Spleen (tissue), 13 donors: ENCODE measurements at places on chromosomes 2 and 18. TPM values are rescaled to one million over a fixed set of nuclear protein-coding genes. Genes with fewer than 3 reads are reported as not detected.

GRCh38 chr18:59839931-59840685, 59.7 kb upstream of the PMAIP1 start:
- DNase-seq, result no peak

GRCh38 chr2:191385416-191386160, 140.4 kb downstream of the MYO1B start:
- no peak for DNase-seq

DNA sequence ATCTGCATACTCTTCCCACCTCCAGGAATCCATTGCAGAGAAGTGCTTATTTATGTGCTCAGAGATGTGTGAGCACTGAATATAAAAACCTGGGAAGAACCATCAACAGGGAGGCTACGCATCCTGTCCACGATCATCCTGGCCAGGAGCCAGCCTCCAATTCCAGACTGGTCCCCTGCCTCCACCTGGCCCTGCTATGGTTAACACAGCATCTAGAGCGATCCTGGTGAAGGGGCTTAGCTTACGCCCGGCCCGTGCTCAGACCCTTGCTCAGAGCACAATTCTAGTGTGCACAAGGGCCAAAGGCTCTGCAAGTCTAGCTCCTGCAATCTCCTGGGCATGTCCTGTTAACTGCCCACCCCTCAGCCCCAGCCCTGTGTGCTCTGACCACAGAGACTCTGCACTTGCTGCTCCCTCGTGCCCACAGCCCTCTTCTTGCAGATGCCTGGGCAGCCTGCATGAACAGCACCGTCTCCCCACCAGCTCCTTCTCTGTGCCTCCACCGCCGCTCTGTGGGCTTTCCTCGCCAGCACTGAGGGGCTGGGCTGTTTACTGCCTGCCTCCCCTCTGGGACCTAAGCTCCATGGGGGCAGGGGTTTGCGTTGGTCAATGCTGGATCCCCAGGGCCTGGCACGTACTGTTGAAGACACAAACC, 6.5 kb downstream of the PER2 start:
- no peak for DNase-seq

- no peak for DNase-seq
Observed at GRCh38 chr2:151040039-151040438, 221.6 kb downstream of the RBM43 start.

DNA sequence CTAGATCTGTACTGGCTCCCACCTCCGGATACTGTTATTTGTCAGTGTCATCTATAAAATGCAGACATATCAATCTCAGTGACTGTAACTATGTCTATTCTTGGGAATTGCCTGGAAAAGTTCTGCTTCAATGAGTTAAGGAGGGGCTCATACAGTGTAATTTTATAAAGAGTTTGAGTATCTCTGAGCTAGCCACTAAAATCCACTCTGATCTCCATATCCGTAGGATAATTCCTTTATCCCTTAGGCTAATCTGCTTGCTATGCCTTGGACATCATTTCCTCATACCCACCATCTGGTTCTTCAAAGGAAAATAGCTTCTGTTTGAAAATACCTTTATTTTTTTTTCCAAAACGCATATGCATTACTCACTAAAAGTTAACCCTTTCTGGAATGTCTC, 863.2 kb downstream of the SUCLG1 start:
- DNase-seq, result no peak

GRCh38 chr2:158665536-158666302, 129.4 kb upstream of the DAPL1 start:
- no peak for DNase-seq

- DNase-seq, result peak; percentile 41
Observed at GRCh38 chr2:126895336-126895735, 3.4 kb upstream of the TEX51 start.

DNA sequence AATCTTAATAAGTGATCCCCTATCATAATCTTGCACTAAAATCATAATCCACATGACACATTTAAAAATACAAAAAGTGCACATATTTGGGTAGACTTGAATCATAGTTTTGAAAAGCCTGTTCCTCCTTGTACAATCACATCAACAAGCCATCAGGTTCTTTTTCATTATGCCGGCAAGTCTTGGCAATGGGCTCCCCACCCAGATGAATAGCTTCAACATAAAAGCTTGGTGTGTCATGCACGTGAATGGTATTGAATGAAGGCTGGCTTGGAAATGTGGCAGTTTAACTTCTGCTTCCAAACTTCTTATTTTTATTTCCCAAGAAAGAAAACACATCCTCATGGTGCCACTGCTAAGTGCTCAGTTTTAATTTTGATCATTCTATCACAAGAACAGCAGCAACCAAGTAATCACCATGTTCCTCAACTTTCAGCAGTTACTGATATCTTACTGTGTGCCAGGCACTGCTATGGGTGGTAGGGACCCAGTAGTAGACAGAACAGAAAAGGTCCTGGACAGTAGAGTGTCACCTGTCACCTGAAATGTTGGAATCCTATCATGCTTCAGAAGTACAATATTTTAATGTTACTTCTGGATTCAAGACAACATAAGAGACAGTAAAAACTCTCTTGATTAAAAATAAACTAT, 89.9 kb downstream of the AP1S3 start:
- no peak for DNase-seq

DNA sequence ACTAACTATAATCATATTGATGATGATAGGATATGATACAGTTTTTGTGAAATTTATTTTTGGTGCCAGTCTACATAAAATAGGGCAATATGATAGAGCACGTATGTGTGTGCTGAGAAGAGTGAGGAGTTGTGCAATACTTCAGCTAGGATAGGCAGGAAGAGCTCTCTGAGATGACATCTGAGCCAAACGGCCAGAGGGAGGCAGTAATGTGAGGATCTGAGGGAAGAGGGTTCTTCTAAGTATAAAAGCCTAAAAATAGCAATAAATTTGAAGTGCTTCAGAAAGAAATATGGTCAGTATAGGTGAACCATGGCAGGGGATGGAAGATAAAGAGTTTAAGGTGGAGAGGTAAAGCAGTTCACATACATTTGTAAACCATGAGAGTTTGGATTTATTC, 102.5 kb downstream of the OLA1 start:
- no peak for DNase-seq

- DNase-seq, result peak; percentile 64
Observed at GRCh38 chr2:235543851-235544688, 50.2 kb downstream of the AGAP1 start.

DNA sequence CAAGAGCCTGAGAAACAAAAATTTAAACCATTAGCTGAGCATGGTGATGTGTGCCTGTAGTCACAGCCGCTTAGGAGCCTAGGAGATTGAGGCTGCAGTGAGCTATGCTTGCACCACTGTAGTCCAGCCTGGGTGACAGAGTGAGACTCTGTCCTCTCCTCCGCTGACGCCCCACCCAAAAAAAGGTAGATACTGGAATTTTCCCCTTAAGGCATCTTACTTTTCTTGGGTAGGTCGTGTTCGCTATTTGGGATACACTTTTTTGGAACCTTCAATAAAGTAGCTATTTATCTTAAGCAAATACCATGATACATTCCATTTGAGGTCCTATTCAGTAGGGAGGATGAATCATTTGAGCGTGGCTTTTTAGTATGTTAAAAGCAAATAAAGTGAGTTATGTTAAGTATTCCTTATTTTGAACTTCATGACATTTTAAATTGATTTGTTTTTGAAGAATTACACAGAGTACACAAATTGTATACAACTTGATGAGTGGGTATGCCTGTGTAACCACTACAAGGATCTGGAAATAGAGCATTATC, 38.7 kb downstream of the RALBP1 start:
- no peak for DNase-seq

DNA sequence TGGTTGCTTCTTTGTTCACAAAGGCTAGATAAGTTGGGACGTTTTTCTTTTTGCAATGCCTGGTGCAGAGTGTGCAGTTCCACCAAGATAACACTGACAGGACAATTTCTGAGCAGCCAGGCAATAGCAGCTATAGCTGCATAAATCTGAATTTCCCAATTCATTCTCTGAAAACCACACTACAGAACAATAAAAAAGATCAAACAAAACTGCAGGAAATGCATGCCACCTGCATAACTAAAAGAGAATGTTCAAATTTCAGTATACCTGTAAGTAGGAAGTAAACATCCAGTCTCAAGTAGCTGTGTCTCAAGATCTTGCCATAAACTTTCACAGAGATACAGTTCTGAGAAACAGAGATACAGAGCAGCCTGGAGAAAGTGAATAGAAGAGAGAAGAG, 5.3 kb upstream of the KCTD18 start:
- DNase-seq, result no peak

DNA sequence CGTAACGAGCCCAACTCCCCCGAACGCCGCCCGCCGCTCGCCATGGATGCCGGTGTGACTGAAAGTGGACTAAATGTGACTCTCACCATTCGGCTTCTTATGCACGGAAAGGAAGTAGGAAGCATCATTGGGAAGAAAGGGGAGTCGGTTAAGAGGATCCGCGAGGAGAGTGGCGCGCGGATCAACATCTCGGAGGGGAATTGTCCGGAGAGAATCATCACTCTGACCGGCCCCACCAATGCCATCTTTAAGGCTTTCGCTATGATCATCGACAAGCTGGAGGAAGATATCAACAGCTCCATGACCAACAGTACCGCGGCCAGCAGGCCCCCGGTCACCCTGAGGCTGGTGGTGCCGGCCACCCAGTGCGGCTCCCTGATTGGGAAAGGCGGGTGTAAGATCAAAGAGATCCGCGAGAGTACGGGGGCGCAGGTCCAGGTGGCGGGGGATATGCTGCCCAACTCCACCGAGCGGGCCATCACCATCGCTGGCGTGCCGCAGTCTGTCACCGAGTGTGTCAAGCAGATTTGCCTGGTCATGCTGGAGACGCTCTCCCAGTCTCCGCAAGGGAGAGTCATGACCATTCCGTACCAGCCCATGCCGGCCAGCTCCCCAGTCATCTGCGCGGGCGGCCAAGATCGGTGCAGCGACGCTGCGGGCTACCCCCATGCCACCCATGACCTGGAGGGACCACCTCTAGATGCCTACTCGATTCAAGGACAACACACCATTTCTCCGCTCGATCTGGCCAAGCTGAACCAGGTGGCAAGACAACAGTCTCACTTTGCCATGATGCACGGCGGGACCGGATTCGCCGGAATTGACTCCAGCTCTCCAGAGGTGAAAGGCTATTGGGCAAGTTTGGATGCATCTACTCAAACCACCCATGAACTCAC, 673 bp downstream of the PCBP1 start:
- DNase-seq, result peak; percentile 93

DNA sequence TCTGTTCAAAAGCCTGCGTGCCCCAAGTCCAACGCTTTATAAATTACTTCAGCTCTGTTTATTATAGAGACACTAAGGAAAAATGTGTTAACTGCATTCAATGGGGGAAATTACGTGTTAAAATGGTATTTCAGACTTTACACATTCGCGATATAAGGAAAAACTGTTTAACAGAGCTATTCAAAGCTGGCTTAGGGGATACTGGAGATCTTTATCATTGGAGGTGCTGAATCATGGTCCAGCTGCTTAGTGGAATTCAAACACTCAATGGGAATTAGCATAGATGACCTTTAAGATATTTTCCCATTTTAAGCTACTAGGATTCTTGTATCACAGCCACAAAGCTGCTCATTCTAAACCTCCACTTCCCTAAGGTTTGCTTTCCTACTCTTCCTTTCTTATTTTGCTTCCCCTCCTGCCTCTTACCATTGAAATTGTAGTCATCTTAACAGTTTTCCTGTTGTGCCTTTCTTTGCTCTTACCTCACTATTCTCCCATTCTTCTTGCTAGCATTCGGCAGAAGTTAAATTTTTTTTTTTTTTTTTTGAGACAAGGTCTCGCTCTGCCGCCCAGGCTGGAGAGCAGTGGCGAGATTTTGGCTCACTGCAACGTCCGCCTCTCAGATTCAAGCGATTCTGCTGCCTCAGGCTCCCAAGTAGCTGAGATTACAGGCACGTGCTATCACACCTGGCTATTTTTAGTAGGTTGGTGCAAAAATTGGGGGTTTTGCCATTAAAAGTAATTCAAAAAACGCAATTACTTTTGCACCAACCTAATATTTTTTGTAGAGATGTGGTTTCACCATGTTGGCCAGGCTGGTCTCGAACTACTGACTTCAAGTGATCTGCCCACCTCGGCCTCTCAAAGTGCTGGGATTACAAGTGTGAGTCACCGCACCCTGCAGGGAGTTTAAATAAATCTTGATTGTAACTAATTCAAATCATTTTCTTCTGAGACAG, 6.5 kb downstream of the SULT6B1 start:
- DNase-seq, result no peak

- DNase-seq, result no peak
Observed at GRCh38 chr2:128791120-128791984, 472.7 kb upstream of the HS6ST1 start.

DNA sequence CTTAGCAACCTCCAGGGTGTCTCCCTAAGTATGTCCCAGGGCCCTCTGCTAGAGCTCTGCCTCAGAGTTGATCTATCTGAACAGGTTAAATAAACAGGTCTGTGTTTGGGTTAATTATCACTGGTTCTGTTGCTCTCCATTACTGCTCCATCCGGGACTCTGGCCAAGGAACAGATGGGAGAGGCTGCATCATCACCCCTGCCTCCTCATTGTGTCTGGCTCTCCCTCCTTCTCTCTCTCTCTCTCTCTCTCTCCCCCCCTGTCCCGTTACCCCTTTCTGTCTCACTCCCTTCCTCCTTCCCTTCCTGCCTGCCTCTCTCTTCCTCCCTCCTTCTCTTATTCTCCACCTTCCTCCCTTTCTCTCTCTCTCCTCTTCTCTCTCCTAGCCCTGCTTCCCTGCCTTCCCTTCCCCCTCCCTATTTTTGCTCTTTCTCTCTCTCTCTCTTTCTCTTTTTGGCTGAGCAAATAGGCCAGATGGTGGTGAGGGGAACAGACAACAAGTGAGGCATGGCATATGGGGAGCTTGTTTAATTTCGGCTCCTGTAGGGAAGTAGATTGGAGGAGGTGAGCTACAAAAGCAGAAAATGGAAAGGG, 62.1 kb downstream of the SETBP1 start:
- DNase-seq, result no peak

GRCh38 chr2:186995092-186995491, 146.1 kb upstream of the ZSWIM2 start:
- no peak for DNase-seq

DNA sequence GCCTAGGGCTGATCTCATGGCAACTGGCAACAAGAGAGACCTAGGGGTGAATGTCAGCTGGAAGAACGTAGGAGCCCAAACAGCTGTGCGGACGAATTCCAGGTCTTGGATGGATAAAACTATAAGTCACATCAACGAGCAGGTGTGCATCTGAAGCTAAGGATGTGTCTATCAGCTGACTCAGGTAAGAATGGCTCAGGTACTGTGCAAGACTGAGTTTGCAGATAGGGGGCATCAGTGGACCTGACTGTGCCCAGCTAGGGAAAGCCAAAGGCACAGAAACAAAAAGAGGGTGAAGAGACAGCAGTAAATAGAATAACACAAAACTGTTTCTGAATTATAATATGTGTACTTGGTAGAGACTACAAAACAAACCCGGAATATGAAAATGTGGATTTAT, 357.3 kb downstream of the ZEB2 start:
- no peak for DNase-seq

Gene SCN7A
- total RNA-seq, result 1.1 TPM

Gene TEX44
- not detected for total RNA-seq

Gene IL37
- total RNA-seq, result not detected

Gene ATIC
- total RNA-seq, result 101 TPM

Gene NCKAP1
- 58.4 TPM for total RNA-seq

Gene THUMPD2
- 10.6 TPM for total RNA-seq

Gene TTN
- total RNA-seq, result 25.5 TPM
